ENCODE measurements at places on chromosomes 3 and 15. TPM values are rescaled to one million over a fixed set of nuclear protein-coding genes. Genes with fewer than 3 reads are reported as not detected.

GOLGA8O gene
- not detected for total RNA-seq

AMIGO3 gene
- total RNA-seq = not detected

HYAL3 gene
- 4.9 TPM for total RNA-seq

DNA sequence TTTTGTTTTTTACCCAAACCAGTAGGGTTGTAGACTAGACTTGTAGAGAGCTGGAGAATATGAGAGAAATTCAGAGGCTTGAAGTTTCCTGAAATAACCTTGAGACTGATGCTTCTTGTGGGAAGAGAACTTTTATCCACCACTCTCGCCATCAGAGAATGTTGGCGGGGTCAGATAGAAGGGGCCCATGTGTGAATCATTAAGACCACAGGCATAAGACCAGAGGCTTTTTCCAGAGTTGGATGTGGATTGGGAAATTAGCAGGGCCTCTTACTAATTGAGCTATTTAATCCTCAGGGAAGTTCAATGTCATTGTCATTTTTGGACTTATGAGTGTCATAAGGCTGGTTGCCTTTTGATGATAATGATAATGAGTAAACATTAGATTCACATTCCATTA is 246.9 kb upstream of the THRB start:
- no peak for DNase-seq

- DNase-seq = no peak
Measured at GRCh38 chr3:149179220-149179619, 42.4 kb downstream of the CP start.

DNA sequence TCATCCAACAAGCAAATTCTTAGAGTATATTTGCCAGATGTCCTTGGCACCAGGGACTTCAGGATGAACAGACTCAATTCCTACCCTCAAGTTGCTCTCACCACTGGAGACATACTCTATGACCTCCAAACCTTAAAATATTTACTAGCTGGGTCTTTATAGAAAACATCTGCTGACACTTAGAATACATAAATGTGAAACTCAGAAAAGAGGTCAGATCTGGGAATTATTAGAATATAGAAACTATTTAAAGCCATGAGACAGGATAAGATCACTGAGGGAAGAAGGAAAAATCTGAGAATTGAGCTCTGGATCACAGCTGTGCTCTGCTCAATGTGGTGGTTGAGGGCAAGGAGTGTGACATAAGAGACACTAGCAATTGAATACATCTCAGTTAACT is 695.4 kb upstream of the UBE2E2 start:
- DNase-seq = no peak

All from activated T-cell treated with anti-CD3 and anti-CD28 coated beads, Interleukin-2, amount 50 U/mL, for 4 hours (primary cell).